ENCODE measurements at places on chromosomes 3 and 15.

DNA sequence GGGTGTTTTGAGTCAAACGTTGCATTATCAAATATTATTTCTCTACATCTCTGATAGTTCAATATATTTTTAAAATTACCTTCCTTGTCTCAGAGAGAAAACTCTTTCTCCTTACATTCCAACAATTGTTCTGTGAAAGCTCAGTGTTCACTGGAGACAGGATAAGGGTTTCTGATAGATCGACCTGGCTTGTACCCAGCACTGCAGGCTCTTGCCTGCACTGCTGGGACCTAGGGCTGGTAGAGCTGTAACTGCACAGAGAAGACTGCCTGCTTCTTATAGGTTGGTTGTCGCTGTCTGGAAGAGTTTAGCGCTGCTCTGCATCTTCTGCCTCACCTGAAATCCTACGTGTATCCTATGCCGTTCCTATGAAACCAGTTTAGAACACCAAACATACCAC lies 249.9 kb upstream of the LRTM1 start:
- ATAC-seq: no peak

DNA sequence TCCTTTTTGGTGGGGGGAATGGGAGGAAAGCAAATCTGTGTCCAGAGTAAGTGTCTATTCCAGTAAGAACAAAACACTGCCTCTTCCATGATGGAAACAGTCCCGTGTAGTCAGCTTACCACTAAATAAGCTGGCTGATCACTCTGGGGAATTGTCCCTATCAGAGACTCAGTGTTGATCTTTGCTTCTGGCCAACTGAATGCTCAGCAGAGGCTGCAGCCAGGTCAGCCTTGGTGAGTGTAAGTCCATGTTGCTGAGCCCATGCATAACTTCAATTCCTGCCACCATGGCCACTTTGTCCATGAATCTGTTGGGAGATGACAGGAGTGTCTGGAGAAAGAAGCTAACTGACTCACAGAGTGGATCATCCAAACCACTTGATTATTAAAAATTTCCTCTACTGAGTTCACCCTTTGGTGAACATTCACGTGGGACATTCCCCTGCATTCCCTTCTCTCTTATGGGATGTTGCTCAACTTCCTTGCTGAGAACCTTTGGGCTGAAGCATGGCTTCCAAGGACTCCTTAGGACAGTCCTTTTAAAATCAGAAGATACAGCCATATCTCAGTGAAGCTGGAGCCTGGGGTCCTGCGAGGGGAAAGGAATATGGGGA lies 33.9 kb upstream of the XCR1 start:
- ATAC-seq: no peak

GRCh38 chr3:85801955-85802354 lies 843.2 kb downstream of the CADM2 start:
- no peak for ATAC-seq

GRCh38 chr15:78075490-78076230 lies 1.9 kb downstream of the TBC1D2B start:
- ATAC-seq: peak; percentile 72

GRCh38 chr3:173799060-173799816 lies 401.7 kb downstream of the NLGN1 start:
- ATAC-seq: no peak

- no peak for ATAC-seq
These were observed 83.5 kb downstream of the AQP9 start for GRCh38 chr15:58221591-58222241.

Data from gastroesophageal sphincter (tissue), 4 donors.